ENCODE measurements at places on chromosomes 1 and 21.

DNA sequence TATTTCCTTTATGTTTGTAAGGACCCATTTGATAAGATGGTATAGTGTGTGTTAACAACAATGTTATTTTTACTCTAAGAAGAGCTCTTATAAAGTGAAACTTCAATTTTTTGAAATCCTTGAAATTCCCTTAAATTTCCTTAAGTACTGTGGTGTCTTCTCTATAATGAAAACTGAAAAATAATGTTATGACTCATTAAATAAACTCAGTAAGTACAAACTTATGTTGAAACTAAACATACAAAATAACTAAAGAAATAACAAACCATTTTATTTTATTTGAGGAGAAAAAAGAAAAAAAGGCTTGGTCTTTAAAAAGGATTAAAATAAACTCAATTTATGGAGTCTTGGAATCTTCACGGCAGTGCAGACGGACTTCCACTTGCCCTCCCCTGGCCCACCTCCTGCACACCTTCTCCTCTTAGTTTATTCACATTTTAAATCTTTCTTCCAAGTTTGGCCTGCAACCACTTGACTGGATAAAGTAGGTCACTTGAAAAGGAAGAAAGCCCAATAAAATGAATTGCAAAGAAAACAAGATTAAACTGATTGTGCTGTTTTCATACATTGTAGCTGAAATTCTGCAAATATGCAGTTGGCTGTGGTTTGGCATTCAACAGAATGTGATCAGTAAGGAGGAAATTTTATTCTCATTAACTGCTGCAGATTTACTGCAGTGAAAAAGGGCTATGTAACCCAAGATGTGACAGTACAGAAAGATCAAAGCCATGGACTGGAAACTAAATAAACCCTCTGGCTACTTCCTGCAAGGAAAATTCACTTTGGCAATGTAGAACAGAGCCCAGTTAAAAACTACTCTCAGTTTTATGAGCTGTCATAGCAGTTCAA lies 48.5 kb upstream of the SCYL3 start:
- DNase-seq, result no peak

DNA sequence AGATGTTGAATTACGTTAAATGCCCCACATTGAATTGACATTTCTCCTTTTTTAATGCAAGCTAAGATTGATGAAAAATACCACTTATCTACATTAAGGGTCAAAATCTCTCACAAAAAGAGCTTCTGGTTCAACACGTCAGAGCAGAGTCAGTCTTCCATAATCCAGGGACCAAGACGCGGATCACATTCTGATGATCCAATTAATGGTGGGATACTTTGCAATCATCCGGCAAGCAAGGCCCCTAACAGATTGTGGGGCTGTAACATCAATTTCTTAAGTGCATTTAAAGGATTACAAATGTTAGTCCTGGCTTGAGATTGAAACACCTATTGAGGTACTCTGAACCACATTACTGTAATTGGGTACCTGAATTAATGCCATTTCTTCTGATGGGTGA lies 120.2 kb upstream of the ESRRG start:
- no peak for DNase-seq

DNA sequence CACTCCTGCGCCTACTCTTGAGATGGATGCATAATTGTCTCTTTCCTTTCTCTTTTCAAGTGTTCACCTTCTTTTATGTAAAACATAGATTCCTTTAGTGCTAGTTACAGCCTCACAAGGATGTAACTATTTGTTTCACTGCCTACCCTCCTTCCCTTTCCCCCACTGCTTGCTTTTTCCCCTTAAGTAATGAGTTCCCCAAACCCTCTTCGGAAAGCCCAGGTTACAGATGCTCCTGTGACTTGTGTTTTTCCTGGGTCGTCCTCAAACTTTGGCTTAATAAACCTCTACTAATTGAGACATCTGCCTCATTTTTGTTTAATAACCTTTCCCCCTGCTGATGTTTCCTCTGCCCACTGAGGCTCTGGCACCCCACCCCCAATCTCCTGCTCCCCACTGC lies 39.2 kb downstream of the C21orf91 start:
- DNase-seq, result no peak

DNA sequence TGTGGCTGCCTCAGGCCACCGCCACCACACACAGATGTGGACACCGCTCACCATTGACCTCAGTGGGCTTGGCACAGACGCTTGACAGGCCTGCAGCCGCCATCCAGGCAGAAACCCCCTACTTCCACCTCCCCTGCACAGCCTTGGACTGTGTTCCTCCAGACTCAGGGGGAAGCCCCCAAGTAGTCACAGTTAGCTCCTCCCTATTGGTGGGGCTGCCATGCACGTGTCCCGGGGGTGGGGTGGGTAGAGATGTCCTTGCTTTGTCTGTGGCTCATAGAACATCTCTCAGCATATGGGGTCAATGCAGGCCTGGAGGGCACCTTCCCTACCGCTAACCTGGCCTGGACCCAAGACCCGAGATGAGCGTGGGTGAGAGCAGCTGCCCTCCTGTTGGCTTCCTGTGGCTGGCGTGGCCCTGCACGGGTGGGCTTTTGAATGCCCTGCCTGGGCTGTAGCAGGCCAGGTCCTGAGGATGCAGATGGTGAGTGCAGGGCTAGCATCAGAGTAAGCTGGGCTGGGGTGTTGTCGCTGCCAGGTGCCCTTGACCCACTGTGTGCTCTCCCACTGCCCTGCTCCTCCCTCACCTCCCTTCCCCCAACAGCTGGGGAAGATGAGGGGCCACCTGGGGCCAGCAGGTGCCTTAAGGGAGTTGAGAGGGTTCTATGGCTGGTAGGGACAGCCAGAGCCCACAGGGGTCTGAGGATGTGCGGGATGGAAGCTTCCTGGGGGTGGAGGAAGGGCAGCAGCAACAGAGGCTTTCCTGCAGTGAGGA lies 6.2 kb downstream of the CROCC start:
- DNase-seq, result no peak

DNA sequence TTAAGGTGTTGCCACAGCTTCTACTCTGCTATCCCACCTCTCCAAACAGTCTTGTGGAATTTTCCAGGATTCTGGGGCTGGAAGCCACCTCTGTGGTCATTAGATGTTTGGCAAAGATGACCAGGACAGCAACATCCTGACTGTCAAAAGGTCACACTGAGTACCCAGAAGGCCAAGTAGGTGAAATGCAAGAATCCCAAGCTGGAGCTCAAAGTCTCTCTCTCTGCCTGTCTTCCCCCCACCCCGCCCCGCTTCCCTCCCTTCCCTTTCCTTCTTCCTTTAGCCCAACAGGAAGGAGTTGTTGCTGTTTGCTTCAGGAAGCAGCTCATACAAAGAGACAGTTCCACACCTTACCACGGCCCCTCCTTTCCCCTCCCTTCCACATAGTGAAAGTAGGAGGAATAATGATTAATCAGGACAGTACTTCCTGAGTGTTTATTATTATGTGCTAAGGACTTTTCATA lies 75.6 kb upstream of the SLC2A1 start:
- DNase-seq, result no peak

DNA sequence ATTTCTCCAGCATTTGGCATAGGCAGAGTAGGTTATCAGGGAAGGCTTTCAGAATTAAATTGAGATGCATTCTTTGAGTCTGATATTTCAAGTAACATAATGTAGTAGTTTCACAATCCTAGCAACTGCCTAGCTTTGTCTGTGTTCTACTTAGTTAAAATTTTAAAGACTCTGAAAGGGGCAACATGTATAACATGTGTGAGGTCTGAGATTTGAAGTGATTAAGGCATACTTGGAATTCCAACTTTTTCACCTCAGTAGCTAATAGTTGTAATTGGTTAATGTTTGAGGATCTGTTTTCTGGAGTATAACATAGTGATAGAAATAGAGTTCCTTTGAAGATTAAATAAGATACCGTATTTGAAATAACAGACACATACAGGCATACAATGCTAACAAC lies 335.2 kb upstream of the BEND5 start:
- no peak for DNase-seq

DNA sequence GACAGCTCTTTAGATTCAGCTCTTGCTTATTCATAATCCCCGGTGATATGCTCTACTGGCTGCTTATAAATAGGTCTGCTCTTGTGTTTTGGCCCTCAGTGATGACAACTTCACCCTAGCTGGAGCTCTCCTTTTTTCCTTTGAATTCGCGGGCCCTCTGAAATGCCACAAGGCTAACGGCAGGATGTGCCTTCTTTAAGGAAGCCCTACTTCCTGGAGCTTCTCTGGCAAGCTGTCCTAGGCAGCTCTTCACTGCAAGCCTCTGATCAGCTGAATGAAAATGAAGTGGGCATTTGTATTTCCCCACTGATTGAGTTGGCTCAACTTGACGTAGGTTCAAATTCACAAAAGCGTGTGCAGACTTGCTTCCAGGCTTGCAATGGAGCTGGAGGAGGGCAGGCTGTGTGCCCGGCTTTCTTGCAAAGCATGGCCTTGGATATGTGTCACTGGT lies 22.2 kb downstream of the SGIP1 start:
- DNase-seq, result no peak

GRCh38 chr1:51519865-51520699 lies 1.0 kb upstream of the EPS15 start:
- no peak for DNase-seq

DNA sequence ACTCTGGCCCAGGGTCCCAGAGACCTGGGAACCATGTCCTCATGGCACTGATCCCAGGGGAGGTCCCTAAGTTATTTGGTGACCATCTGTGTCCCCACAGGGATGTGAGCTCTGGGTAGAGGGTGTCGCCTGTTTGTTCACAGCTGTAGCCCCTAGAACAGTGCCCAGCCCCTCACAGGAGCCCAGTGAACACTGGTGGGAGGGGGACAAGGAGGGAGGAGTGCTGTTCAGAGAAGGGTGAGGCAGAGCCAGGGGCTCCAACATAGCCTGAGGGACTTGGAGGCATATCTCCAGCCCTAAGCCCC lies 450.4 kb downstream of the MATN1 start:
- no peak for DNase-seq

DNA sequence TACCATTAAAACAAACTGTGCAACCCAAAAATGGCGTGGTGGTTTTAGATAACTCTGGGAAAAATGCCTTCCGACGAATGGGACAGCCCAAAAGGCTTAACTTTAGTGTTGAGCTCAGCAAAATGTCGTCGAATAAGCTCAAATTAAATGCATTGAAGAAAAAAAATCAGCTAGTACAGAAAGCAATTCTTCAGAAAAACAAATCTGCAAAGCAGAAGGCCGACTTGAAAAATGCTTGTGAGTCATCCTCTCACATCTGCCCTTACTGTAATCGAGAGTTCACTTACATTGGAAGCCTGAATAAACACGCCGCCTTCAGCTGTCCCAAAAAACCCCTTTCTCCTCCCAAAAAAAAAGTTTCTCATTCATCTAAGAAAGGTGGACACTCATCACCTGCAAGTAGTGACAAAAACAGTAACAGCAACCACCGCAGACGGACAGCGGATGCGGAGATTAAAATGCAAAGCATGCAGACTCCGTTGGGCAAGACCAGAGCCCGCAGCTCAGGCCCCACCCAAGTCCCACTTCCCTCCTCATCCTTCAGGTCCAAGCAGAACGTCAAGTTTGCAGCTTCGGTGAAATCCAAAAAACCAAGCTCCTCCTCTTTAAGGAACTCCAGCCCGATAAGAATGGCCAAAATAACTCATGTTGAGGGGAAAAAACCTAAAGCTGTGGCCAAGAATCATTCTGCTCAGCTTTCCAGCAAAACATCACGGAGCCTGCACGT lies 82.1 kb downstream of the PRDM2 start:
- no peak for DNase-seq

GRCh38 chr1:226677027-226678020 lies 61.8 kb downstream of the ITPKB start:
- peak; percentile 56 for DNase-seq

- no peak for DNase-seq
Measured at GRCh38 chr21:45299026-45299863, 11.6 kb upstream of the POFUT2 start.

- no peak for DNase-seq
Measured at GRCh38 chr1:154739654-154740053, 130.4 kb downstream of the KCNN3 start.

- no peak for DNase-seq
Measured at GRCh38 chr1:11592752-11593151, 61.5 kb downstream of the FBXO2 start.

- DNase-seq, result no peak
Measured at GRCh38 chr1:198088360-198089071, 68.3 kb upstream of the NEK7 start.

- no peak for DNase-seq
Measured at GRCh38 chr1:66213491-66213890, 320.5 kb upstream of the SGIP1 start.

DNA sequence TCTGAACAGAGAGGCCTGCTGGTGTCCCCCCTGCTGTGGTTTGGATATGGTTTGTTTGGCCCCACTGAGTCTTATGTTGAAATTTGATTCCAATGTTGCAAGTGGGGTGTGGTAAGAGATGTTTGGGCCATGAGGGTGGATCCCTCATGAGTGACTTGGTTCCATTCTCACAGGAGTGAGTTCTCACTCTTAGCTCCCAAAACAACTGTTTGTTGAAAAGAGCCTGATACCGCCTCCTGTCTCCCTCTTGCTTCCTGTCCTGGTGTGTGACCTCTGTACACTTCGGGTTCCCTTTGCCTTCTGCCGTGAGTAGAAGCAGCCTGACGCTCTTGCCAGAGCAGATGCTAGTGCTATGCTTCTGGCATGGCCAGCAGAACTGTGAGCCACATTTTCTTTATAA lies 60.5 kb downstream of the C21orf91 start:
- DNase-seq, result no peak

DNA sequence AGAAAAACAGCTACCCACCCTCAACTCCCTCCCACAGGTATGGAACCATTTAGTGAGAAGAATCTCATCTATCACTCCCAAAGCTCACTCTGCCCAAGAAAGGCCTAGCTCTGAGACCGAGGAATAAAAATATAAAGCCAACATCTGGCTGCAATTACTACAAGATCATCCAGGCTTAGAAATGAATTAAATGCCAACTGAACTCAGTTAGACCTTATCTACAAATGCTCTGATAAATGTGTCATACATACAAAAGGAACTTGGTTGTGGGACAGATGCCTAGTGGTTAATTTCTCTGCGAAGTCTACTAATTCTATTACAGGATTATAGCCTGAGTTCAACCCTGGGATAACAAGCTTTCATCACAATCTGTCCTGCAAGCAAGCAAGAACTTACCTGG lies 6.7 kb downstream of the ADIPOR1 start:
- no peak for DNase-seq
